ENCODE measurements at places on chromosomes 7 and 10.
A peak's percentile ranks its signal among the peaks of the same experiment; 100 is the strongest.

DNA sequence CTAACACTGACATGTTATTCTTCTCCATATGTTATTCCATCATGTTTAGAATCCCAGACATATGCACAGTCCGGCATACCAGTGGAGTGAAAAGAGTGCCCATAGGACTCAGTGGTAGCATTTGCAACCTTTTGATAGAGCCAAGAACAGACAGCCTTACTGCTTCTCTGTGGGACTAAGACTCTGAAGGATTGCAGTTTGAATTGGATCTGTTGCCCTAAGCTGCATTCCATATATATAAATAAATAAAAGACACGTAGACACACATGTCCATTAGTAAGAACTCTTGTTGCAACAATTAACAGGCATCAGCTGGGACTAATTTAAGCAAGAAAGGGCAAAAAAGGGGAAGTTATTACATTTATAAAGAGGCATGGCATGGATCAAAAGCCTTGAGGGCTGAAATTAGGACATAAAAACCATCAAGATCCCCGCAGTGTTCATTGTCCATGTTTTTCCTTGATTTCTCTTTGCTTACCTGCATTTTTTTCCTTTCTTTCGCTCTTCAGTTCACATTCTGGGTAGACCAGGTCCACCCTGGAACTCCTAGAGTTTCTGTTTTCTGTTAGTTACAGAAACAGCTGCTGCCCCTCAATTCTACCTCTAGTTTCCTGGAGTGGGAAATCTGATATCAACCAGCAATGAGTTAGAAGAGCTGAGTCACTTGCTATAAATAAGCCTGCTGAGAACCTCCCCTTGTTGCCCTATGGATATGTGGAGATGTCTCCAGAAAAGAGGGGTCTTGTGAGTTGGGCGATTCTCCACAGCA, 132.4 kb downstream of the SORCS1 start:
- no peak for DNase-seq

DNA sequence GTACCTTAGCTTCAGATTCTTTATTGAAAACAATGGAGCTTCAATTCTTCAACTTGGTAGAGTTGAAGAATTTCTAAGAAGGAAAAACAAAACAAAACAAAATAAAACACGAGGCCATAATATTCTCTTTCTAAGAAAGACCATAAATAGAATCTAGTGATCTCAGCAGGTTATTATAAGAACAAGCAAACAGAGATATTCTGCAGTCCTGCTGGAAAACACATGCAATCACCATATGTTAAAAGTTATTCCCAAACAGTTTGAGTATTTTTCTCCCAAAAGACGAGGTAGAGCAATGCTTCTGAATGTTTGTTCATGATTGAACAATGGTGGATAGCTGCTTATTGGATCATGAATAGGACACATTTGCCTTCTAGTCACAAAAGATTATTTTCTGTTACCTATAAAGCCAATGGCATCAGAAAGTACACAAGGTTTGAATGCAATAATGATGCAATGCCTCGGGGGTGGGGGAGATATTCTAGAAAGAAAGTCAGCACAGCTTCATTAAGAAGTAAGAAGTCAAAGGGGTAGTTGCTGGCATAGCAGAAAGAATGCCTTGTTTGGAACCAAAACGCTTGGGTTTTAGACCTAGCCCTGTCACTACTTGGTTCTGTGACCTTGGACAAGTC, 59.3 kb downstream of the CREB3L2 start:
- no peak for DNase-seq

- DNase-seq: no peak
Measured at GRCh38 chr7:19118636-19119371, 1.4 kb upstream of the TWIST1 start.

- no peak for DNase-seq
Measured at GRCh38 chr7:39085590-39086049, 107.9 kb downstream of the POU6F2 start.

- DNase-seq: no peak
Measured at GRCh38 chr7:157484411-157485081, 147.7 kb downstream of the DNAJB6 start.

DNA sequence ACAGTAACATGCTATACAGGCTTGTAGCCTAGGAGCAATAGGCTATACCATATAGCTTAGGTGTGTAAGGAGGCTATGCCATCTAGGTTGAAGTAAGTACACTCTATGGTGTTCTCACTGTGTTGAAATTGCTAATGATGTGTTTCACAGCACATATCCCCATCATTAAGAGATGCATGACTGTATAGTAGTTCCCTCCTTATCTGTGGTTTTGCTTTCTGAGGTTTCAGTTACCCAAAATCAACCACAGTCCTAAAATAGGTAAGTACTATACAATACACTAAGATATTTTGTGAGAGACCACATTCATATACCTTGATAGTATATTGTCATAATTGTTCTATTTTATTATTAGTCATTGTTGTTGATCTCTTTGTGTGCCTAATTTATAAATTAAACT, 12.7 kb downstream of the FZD1 start:
- no peak for DNase-seq

GRCh38 chr10:121281576-121281975, 316.7 kb downstream of the FGFR2 start:
- DNase-seq: no peak

DNA sequence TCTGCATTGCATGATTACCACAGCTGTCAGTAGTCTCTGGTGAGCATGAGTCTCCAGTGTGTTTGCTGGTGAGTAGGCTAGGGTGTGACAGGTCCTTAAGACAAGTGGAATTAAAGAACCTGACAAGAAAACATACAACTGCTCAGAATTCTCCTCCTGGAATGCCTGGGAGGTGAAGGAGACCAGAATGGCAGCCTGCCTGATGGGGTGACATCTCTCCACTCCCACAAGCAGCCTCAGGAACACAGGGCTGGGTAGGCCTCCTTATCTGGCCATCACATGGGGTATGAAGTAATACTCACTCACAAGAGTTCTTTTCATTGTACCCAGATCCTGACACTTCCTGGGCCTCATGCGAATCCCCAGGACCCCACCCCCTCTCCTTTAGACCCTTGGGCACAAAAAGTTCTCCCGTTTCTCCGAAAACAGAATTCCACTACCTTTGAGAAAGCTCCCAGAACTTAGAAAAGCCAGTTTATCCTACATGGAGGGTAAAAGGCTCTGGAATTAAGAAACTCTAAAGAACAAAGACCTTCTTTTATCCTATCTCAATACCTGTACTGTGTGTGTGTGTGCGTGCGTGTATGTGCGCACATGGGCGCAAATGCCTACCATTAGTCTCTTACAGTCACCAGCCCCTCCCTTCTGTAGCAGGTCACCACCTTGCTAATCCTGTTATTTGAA, 33.4 kb upstream of the C1GALT1 start:
- DNase-seq: peak; percentile 40
